Esophagus squamous epithelium (tissue), 5 donors: ENCODE measurements at places on chromosomes 16 and 17.

GRCh38 chr16:2499890-2500429 is 13.8 kb upstream of the ATP6V0C start:
- DNase-seq: no peak

DNA sequence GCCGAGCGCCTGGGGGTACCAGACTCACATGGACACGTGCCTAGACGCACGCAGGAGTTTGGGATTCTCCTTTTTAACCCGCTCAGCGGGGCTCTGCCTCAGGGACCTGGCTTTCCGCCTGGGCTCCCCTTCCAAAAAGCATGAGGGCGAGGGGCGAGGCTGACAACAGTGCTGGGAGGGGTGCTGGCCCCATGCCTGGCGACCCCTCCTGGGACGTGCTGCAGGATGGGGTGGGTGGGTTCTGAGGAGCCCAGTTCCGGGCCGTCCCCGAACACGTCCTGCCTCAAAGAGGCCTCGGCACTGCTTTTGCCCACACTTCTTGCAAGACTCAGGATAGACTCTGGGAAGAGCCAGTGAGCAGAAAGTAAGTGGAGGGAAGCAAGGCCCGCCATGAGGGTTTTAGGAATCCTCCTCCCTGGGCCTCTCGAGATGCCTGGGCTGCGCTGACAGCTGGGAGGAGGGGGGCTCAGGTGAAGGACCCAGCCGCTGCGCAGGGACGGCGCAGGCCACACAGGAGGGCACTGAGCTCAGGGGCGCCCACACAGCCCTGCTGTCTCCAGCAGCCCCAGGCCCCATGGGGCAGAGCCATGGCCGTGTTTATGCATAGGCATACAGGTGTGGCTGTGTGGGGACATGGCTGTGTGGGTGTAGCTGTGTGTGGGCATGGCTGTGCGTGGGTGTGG is 15.4 kb upstream of the PABPN1L start:
- no peak for DNase-seq

- no peak for DNase-seq
These were observed 8.0 kb upstream of the CPPED1 start for GRCh38 chr16:12811441-12812383.

DNA sequence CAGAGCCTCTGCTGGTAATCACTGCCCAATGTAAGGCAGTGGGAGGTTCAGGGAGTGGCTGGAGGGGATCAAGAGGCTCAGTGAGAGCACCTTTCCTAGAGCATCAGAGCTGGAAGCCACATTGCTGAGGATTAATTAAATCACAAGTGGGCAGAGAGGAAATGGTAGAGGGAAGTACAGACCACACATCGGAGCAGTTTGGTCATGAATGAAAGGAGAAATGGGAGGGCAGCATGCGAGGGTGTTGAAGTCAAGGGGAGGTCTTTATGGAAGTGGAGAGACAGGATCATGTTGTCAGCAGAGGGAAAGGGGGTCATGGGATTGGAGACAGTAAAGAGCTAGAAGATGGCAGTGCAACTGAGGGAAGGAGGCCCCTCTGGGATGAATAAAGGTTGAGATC is 2.3 kb downstream of the CCL17 start:
- DNase-seq: no peak

DNA sequence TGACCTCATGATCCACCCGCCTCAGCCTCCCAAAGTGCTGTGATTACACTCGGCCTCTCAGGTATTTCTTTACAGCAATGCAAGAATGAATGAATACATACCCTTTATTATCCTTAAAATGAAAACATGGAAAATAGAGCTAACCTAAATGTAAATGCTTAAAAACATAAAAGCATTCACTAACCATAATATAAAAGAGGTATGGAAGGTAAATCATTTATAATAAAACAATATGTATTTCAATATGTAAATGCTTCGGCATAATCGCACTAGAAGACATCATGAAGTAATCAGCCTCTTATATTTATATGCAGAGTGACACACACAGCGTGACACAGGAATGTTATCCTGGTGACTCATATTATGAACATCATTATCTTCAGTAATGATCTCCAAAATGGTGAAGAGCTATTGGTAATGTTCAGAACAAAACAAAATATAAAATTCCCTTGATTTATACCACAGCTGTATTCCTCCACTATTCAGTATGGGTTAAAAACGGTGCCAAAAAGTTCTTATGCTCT is 53.9 kb downstream of the AIPL1 start:
- no peak for DNase-seq

- no peak for DNase-seq
These were observed 139.0 kb upstream of the HS3ST3A1 start for GRCh38 chr17:13740686-13741085.

DNA sequence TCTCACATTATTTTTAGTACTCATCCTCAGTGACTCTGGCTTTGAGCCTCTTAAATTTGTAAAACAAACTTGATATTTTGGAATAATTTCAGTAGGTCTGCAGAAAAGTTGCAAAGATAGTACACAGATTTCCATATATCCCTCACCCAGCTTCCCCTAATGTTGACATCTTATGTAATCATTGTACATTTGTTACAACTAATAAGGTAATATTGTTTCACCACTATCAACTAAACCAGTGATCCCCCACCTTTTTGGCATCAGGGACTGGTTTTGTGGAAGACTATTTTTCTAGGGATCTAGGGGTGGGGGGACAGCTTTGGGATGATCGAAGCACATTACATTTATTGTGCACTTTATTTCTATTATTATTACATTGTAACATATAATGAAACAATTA is 391.2 kb downstream of the CA10 start:
- DNase-seq: no peak

DNA sequence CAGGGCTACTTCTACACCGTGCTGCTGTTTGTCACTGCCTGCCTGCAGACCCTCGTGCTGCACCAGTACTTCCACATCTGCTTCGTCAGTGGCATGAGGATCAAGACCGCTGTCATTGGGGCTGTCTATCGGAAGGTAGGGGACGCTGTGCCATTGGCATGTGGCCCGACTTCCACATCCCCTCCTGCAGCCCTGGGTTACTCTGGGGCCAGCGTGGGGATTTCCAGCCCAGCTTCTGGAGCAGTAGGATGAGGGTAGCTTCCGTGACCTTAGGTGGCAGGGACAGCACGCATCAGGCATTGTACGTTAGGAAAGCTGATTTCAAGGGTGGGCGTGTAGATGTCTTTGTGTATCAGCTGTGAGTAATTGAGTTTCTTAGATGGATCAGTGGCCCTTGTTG is 96.5 kb downstream of the ABCC1 start:
- no peak for DNase-seq

GRCh38 chr17:32490101-32490482 is 3.3 kb downstream of the CDK5R1 start:
- DNase-seq: no peak

GRCh38 chr17:79806863-79807720 is 10.2 kb upstream of the CBX8 start:
- DNase-seq: no peak

DNA sequence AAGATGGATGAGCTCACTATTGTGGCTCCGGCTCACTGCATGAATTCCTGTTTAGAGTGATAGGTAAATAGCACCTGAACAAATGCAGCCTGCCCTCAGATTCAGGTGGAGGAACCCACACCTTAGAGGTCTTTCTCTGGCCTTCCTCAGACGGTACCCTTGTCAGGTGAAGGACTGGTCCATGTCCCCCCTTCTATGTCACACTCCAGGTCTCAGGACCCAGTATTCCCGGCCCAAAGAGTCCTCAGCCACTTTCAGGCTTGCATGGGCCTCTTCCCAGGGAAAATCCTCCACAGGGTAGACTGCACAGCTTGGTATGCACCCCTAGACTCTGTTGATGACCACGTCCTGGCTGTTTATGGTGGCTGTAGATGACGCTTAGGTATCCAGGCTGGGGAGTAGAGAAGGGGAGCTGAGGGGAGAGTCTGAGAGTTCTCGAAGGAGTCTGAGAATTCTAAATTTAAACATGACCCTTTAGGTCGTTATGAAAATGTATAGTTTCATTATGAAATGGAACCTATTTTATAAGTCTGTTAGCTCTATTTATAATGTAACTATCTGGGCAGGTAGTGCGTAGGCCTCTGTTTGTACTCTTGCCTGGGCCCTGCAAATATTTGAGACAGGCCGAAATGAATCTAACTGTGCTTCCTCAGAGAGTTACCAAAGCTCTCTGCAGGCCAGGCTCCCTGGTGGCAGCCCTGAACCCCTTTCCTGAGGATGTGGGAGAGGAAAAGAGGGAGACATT is 32.5 kb upstream of the CCR7 start:
- DNase-seq: no peak

GRCh38 chr17:48440669-48441068 is 10.7 kb upstream of the SKAP1 start:
- no peak for DNase-seq

DNA sequence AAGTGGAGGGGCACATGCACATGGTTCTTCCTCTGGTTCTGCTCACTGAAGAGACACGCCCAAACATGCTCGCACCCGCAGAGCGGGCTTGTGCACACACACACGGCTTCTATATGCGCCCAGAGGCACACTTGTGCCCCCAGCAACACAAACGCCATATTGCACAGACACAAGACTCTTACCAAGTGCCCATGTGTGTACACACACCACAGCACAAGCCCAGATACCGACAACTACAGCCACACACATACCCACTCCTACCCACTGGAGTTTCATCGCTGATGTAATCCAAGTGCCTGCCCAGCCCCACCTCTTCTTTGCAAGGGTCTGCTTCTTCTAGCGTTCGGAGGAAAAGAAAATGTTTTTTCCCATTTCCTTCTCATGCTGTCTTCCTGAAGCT is 6.5 kb upstream of the PRR29 start:
- no peak for DNase-seq

DNA sequence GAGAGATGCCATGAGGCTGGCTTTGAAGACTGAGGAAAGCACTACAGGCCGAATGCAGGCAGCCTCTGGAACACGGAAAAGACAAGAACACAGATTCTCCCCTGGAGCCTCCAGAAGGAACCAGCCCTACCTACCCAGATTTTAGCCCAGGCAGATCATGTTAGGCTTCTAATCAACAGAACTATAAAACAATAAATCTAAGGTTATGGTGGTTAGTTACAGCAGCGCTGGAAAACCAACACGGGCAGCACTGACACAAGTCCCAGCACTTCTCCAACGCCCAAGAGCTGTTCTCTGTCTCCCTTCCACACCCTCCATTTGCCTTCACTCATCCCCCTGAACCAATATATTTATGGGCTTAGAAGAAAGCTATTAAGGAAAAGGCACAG is 7.5 kb downstream of the ANKRD11 start:
- DNase-seq: no peak

GRCh38 chr16:57380671-57381462 is 8.6 kb downstream of the CX3CL1 start:
- DNase-seq: no peak

DNA sequence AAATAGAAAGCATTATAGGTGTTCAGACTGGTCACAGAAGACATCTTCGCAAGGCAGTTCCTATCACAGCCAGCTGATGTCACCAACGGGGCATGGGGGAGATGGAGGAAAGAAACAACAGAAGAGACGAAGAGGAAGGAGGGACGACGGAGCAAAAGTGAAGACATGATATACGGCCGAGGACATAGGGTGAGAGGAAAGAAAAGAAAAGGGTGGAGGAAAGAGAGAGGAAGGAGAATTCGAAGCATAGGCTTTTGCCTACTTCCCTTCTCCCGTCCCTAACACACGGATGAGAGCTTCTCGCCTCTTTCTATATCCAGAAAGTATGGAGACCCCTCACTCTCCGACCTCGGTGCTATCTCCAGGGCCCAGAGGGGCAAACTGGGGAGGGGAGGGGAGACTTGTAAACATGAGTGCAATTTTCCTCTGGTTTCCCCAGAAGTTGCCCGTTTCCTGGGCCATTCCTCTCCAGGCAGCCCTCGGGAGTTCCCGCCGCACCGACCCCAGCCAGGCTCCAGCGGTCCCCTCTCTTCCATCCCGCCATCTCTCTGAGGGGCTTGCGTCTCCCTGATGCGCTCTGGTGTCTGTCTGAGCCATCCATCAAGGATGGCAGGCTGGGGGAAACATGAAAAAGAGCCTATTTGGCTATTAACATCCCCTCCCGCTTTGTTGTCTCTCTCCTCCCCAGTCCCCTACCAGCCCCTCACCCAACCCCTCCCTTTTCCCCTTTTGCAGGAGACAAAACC is 26.0 kb downstream of the COPZ2 start:
- DNase-seq: no peak

DNA sequence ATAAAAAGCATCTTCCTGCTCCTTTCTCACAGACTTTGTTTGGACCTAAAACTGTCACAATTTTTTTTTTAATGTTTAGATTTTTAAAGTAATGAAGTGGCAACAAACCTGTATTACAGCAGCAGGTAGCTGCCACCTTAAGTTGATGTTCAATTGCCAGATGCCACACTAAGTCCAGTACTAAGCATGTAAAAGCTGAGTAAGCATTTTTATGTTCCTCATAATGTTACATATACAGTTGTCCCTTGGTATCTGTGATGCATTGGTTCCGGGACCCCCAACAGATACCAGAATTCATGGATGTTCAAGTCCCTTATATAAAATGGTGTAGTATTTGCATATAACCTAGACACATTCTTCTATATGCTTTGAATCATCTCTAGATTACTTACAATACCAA is 45.1 kb downstream of the TNRC6A start:
- DNase-seq: no peak

DNA sequence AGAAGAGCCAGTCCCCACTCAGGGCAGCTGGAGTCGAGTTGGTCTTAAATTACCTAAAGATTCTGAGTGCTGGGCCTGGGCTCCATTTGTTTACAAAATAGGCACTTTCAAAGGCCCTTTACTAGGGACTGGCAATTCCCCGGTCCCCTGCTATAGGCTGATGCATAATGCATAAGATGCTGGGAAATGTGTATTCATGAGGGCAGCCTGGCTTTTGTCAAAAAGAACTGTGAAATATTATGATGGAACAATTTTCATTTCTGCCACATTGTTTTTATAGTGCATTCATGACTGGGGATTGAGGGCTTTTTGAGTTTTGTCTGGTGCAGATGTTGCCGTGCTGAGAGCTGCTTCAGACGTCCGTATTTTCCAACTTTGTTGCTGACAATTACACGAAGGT is 617.0 kb upstream of the CDH5 start:
- no peak for DNase-seq

- no peak for DNase-seq
These were observed 41.4 kb upstream of the CLEC18A start for GRCh38 chr16:69909760-69910159.

- no peak for DNase-seq
These were observed 7.6 kb downstream of the PSMD11 start for GRCh38 chr17:32451879-32452278.

- DNase-seq: no peak
These were observed 501.6 kb downstream of the MAF start for GRCh38 chr16:79098907-79099306.

DNA sequence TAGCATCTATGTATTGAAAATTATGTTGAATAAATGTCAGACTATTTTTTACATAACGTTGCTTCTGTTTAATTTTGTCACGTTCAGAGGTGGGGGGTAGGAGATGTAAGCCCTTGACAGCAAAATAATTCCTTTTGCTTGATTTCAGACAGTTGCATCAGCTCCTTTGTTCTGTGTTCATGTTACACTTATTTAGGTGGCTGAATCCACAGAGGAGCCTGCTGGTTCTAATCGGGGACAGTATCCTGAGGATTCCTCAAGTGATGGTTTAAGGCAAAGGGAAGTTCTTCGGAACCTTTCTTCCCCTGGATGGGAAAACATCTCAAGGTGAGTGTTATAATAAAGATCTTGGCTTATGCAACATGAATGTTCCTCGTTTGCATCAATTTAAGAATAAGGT is 4.5 kb downstream of the HERPUD1 start:
- DNase-seq: no peak

- DNase-seq: no peak
These were observed 20.5 kb upstream of the SMPD3 start for GRCh38 chr16:68468842-68469241.
